Right ventricle myocardium inferior (tissue), 1 donor: ENCODE measurements at places on chromosomes 2 and 18.

DNA sequence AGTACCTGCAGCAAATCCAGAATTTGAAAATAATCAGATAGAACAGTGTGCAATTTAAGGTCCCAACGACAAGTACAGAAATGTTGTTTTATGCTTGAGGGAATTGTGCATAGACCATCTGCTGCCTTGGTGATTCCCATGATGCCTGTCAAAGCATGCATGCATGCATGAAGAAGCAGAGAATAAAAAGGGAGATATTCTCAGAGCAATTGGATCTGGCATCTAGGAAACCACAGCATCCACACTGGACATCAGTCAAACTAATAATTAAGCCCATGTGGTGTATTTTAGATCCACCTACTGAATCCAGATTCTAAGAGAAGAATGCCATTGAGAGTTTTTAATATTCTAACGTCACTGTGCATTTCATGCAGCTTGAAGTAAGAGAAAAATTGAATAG is 361.2 kb downstream of the FSIP2 start:
- DNase-seq, result no peak

DNA sequence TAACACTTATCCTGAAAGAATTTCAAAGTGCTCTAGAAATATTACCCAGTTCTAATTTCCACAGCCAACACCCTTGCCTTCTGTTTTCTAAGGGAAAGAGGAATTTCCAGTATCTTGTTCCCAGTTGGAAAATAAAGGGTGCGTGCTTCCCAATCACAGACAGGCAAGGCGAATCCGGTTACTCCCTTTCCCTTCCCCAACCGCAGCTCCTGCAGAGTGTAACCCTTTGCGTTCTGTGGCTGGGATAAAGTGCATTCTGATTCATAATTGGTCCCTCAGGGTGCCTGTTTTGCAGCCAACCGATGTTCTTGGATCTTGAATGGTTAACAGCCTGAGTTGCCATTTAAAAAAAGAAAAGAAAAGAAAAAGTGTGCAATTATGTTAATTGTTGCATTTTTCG is 40.6 kb upstream of the PGAP1 start:
- no peak for DNase-seq

DNA sequence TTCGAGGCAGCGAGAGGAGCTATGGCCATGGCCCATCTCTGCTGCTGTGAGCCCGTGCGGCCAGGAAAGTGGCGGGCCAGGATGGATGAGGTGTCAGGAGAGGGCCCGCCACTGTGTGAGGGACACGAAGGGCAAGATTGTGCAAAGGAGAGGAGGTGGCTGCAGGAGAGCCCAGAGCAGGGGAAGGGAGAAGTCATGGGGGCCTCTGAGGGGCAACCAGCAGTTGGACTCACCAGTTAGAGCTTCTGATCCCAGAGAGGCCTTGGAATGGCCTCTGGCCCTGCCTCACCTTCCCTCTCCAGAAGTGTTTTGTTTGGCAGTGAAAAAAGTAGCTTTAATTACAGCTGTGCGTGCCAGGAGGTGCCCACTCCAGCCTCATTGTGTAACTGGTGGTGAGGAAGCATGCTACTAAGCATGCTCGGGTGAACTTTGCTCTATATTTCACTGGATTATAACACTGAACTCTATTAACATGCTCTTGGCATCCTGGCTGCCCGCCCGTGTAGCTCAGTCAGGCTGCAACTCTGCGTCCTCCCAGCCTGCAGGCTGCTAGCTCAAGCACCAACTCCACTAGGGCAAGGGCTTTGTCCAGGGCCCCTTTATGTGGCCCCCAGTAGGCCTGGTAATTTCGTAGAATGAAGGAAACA is 34.2 kb downstream of the IMPA2 start:
- DNase-seq, result no peak

GRCh38 chr2:105674859-105675541 is 69.7 kb upstream of the NCK2 start:
- no peak for DNase-seq

- no peak for DNase-seq
Observed at GRCh38 chr2:209114588-209115240, 309.1 kb upstream of the MAP2 start.

DNA sequence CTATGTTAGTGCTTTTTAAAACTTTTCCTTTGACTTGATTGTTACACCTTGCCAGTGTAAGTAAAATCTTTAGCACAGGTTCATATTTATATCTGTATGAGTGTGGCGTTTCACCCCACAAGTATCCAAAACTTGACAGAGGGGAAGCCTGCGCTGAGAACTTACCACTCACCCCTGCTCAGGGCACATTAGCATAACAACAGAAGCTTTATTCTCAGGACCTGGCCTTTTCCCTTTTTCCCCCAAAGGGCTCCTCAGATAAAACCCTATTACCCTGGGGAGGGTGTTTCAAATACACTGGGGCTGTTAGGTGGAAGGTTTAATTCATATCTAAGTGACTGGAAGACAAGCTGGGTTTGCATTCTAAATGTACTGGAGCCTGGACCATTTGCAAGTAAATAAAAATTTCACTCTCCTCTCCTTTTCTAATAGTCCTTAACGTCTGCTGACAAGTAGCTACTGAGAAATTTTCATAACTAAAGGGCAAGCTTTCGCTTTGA is 276.6 kb downstream of the RNF152 start:
- no peak for DNase-seq

GRCh38 chr2:197606180-197606579 is 69.2 kb downstream of the RFTN2 start:
- no peak for DNase-seq
